NCI-H187 (cell line): ENCODE measurements at places on chromosomes 6 and 20.

GRCh38 chr6:72416744-72417465 lies 205.0 kb upstream of the KCNQ5 start:
- DNase-seq, result no peak

DNA sequence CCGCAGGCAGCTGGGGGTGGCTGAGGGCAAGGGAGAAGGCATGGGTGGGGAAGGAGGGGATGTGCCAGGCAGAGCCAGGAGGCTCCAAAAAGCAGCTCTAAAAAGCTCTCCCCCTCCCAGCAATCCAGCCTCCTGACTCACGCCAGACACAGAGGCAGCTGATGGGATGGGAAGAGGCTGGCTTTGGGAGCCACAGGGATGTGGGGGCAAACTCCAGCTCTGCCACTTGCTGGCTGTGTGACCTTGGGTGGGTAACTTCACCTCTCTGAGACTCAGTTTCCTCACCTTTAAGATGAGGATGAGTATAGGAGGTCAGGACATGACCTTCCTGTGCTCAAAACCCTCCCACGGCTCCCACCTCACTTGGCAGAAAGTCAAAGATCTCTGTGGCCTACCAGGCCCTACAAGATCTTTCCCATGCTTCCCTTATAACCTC lies 148.9 kb downstream of the CEBPB start:
- no peak for DNase-seq

GRCh38 chr20:10280018-10280908 lies 61.6 kb downstream of the SNAP25 start:
- DNase-seq, result no peak

DNA sequence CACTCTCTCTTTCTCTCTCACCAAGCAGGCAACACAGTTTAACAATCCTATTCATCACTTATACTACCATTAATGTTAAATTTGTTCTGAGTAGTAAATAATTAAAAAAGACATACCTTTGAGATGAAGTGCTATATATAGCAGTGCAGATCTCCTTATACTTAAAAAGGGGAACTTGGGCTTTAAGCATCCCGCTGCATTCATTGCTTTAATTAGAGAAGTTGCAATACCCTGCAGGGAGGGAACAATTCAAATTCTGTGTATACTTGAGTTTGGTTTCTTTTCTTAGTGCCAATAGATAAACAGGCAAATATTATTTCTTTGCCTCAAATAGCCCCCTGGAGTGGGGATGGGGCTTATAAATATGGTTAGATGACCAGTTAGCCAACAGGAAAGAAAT lies 10.8 kb upstream of the ZBTB24 start:
- no peak for DNase-seq

GRCh38 chr6:130778946-130779657 lies 48.1 kb upstream of the SMLR1 start:
- no peak for DNase-seq

DNA sequence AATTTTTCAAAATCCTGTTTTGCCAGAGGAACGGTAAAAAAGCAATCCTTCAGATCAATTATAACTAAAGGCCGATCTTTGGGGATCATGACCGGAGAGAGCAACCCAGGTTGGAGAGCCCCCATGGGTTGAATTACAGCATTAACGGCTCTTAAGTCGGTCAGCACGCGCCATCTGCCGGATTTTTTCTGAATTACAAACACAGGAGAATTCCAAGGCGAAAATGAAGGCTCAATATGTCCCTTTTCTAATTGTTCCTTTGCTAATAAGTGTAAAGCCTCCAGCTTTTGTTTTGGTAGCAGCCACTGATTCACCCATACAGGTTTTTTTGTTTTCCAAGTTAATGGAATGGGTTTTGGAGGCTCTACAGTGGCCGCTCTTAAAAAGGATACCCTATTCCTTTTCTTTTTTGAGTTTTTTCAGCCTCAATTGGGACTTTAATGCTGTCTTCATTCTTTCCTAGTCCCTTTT lies 16.9 kb upstream of the PTCRA start:
- peak; percentile 56 for DNase-seq

DNA sequence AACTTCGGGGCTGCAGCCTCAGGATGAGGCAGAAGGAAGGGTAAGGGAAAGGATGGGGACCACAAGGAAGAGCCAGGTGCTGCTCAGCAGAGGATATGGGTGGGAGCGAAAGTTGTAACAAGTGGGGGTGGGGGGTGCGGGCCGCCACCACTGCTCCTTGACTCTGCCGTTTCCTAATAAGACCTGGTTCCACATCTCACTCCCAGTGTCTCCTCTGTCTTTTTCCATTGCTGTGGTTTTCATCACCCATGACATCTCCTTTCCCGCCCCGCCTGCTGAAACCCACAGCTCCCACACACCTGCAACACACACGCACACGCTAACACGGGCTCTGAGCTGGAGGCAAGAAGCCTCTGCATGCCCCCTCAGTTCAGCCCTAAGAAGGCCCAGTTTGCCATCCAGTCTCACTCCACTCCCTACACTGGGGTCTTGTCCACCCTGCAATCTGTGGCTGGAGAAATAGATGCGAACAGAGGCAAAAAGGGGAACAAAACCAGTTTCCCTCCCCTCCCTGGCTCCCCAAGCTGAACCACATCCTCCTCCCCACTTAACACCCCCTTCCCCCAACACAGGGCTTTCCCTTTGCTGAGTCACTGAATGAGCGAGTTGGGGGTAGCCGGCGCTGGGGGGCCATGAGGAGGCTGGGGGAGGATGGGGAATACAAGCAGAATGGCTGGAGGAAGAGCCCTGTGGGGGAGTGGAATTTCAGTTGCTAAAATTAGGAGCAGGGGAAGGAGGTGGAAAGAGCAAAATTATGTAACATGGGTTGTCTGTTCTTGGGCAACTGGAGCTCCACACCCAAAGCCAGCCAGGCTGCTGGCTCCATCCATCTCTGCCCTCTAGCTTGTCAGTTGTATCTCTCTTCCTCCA lies 11.5 kb downstream of the NFKBIL1 start:
- DNase-seq, result no peak

DNA sequence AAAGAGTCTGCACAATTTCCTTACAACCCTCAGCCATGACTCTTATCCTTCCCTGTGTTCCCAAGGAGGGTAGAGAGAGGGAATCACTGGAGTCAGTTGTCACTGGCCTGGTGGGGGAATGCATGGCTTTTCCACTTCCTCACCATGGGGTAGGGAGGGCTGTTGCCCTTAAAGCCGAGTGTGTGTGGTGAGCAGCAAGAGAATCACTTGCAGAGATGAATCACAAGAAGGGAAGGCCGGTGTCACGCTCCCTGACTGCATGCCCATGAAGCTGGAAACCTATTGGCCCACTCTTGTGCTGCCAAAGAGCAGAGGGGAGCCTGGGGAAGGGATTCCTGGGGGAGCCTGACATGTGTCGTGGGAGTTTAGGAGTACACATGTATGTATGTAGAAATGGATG lies 18.1 kb upstream of the BMP6 start:
- DNase-seq, result no peak

DNA sequence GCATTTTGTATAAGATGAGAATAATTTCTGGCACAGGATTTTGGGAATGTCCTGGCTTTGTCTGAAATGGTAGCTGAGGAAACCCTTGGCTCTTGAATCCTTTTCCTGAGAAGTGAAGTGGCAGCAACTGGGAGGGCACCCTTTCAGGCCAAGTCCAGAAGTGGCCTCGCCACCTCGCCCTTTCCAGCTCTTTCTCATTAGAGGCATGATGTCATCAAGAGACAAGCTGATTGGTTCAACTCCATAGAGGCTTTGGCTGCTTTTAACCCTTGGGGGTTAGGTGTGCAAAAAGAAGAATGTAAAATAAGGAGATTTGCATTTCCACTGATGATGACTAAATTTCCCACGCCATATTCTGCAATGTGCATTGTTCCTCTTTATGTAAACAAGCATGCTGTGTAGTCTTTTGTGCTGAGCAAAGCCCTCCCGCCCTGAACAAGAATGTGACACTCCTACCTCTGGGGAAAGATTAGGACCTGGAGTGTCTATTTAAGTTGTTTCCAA lies 116.5 kb downstream of the TCP11 start:
- DNase-seq, result no peak
